ENCODE measurements at places on chromosomes 3 and 15.

- no peak for DNase-seq
These were observed 65.3 kb upstream of the GATM start for GRCh38 chr15:45443645-45444044.

- no peak for DNase-seq
These were observed 141.0 kb downstream of the CHDH start for GRCh38 chr3:53705024-53705745.

GRCh38 chr3:154926721-154927120, 153.4 kb upstream of the MME start:
- DNase-seq: no peak

DNA sequence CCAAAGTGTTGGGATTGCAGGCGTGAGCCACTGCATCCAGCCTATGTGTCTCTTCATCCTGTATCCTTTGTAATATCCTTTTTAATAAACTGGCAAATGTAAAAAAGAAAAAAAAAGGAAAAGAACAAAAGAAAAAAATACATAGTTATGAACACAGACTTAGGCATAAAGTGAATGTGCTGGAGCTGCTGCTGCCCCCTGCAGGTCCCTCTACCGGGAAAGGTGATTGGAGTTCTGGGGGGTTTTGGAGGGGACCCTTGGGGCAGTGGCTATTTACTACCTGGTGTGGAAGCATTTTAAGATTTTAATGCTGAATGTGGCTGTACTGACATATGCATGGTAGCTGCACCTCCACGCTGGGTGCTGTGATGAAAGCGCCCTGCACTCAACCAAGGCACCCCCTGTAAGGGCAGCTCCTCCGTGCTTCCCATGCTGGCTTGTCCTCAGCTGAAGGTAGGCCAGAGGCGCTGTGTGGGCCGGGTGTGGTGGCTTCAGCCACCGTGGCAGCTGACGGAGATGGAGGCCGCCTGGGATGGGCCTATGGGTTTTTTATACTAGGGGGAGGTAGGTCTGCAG, 49.9 kb downstream of the RPLP1 start:
- no peak for DNase-seq

DNA sequence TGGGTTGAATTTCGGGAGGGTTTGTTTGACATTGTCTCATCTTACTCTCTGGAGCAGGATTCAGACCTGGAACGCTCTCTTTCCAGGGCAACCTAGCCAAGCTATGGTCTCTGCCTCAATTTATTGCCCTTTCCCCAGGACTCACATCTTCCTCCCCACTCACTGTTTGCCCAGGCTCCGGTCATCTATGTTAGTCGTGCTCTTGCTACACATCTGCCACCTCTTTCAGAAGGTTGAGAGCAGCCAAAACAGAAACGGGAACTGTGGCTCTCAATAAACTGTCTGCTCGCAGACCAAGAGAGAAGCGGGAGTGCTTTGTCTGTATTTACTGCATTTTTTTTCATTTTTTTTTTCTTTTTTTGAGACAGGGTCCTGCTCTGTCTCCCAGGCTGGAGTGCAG, 81.6 kb downstream of the ST6GAL1 start:
- DNase-seq: no peak

- DNase-seq: no peak
These were observed 256.4 kb downstream of the FAM43A start for GRCh38 chr3:194941956-194942511.
